Aorta (tissue), 5 donors: ENCODE measurements at places on chromosomes 7 and 10. TPM values are rescaled to one million over a fixed set of nuclear protein-coding genes. Genes with fewer than 3 reads are reported as not detected.

Gene ABCB4
- total RNA-seq: 7.4 TPM

Gene LRRC18
- not detected for total RNA-seq

Gene SOSTDC1
- total RNA-seq: not detected

Gene STOX1
- 0.39 TPM for total RNA-seq

GRCh38 chr10:92787557-92788152, 60.7 kb upstream of the EXOC6 start:
- no peak overlapping the region for H3K27ac ChIP-seq
- no peaks in the 10 kb centered on the region for H3K4me1 ChIP-seq
- DNase-seq: no peak

DNA sequence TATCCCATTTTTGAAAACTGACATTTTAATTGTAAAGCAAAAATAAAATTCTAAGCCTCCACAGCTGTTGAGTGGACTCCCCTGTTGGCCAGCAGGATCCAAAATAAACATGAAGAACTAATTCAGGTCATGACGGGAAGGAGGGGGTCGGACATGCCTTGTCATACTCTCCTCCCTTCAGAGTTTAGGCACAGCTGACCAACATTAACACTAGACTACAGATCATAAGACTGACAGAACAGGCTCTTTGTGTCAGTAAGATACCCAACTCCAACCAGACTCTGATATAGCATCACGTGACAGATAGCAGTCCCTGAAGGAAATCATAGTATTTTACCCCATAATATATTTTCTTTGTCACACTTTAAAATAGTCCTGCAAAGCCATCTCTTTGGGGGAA, 20.9 kb upstream of the ZNF12 start:
- H3K4me3 ChIP-seq: no peak overlapping the region
- H3K36me3 ChIP-seq: no peaks in the 10 kb centered on the region
- H3K27me3 ChIP-seq: no peaks in the 10 kb centered on the region
- no peak for DNase-seq
- no peaks in the 10 kb centered on the region for H3K4me1 ChIP-seq

GRCh38 chr7:112405286-112405685, 45.0 kb upstream of the IFRD1 start:
- no peak overlapping the region for H3K27ac ChIP-seq
- DNase-seq: no peak
- no peak overlapping the region for H3K4me3 ChIP-seq
- no peaks in the 10 kb centered on the region for H3K27me3 ChIP-seq

DNA sequence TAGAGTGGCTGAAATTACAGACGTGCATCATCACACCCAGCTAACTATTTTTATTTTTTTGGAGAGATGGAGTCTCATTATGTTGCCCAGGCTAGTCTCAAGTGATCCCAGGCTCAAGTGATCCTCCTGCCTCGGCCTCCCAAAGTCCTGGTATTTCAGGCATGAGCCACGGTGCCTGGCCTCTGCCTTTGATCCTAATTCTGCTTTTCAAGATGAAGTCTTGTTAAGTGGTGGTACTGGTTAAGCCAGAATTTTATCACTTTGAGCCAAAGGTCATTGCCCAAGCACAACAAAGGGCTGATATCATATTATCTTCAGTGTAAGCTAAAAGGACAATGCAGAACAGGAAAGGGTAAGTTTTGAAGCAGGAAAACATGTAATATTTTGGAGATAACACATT, 64.2 kb downstream of the MYOF start:
- peaks cover 3% of the 10 kb centered on the region for H3K4me1 ChIP-seq
- H3K4me3 ChIP-seq: no peak overlapping the region
- no peak for DNase-seq
- no peak overlapping the region for H3K27ac ChIP-seq
- no peaks in the 10 kb centered on the region for H3K36me3 ChIP-seq
- no peaks in the 10 kb centered on the region for H3K27me3 ChIP-seq

DNA sequence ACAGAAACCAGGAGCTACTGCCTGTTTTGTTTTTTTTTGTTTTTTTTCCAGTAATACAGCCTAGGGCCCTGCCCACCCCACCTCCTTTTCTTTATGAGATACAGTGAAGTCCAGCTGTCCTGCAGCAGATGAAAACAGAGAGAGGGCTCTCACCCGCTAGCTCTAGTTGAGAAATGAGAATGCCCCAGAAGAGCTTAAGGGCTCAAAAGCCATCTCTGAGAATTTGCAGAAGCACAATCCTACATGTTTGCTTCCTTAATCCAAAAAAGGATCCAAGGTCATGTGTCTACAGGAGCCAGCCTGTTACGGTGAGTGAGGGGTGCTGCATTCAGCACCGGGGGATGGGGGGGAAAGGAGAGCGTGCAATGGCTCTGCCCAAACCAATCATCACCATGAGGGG, 122.7 kb downstream of the KCNMA1 start:
- no peaks in the 10 kb centered on the region for H3K27me3 ChIP-seq
- DNase-seq: no peak
- no peak overlapping the region for H3K27ac ChIP-seq

- H3K27me3 ChIP-seq: no peaks in the 10 kb centered on the region
- H3K36me3 ChIP-seq: no peaks in the 10 kb centered on the region
- H3K4me1 ChIP-seq: peaks cover 4% of the 10 kb centered on the region
- H3K27ac ChIP-seq: no peak overlapping the region
- no peak for DNase-seq
These were observed 99.4 kb downstream of the RSU1 start for GRCh38 chr10:16717622-16718395.

GRCh38 chr10:1210667-1211066, 154.5 kb downstream of the WDR37 start:
- H3K4me3 ChIP-seq: no peak overlapping the region
- H3K27me3 ChIP-seq: no peaks in the 10 kb centered on the region
- H3K36me3 ChIP-seq: no peaks in the 10 kb centered on the region
- no peaks in the 10 kb centered on the region for H3K4me1 ChIP-seq
- DNase-seq: no peak

GRCh38 chr7:73577627-73578341, 595 bp downstream of the TBL2 start:
- no peaks in the 10 kb centered on the region for H3K27me3 ChIP-seq
- peak overlapping the region; percentile 48 for H3K27ac ChIP-seq
- no peak for DNase-seq
- H3K4me1 ChIP-seq: no peaks in the 10 kb centered on the region
- H3K4me3 ChIP-seq: peak overlapping the region; percentile 85

GRCh38 chr10:31083765-31084184, 52.1 kb upstream of the ZNF438 start:
- H3K27ac ChIP-seq: no peak overlapping the region
- H3K4me3 ChIP-seq: no peak overlapping the region
- no peaks in the 10 kb centered on the region for H3K4me1 ChIP-seq
- no peaks in the 10 kb centered on the region for H3K27me3 ChIP-seq

GRCh38 chr10:45544191-45544590, 128.4 kb downstream of the ZFAND4 start:
- H3K27me3 ChIP-seq: no peaks in the 10 kb centered on the region
- no peak overlapping the region for H3K4me3 ChIP-seq
- no peak for DNase-seq
- no peaks in the 10 kb centered on the region for H3K4me1 ChIP-seq
- H3K36me3 ChIP-seq: peaks cover under 1% of the 10 kb centered on the region

- H3K4me1 ChIP-seq: no peaks in the 10 kb centered on the region
- no peaks in the 10 kb centered on the region for H3K36me3 ChIP-seq
- DNase-seq: no peak
These were observed 17.1 kb downstream of the SLC26A3 start for GRCh38 chr7:107785926-107786325.

DNA sequence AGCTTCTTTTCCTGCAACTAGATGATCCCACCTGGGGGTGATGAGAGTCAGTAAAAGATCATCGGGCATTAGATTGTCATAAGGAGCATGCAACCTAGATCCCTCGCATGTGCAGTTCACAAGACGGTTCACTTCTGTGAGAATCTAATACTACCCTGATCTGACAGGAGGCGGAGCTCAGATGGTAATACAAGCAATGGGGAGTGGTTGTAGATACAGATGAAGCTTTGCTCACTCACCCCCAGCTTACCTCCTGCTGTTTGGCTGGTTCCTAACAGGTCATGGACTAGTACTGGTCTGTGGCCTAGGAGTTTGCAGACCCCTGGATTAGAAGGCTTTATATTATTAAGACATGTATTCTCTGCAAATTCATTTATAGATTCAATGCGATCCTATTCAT, 181.6 kb upstream of the MGMT start:
- H3K4me1 ChIP-seq: no peaks in the 10 kb centered on the region
- H3K27me3 ChIP-seq: no peaks in the 10 kb centered on the region
- no peaks in the 10 kb centered on the region for H3K36me3 ChIP-seq
- DNase-seq: no peak
- H3K27ac ChIP-seq: no peak overlapping the region
- H3K4me3 ChIP-seq: no peak overlapping the region

GRCh38 chr10:28316696-28317095, 13.8 kb upstream of the MPP7 start:
- H3K4me1 ChIP-seq: no peaks in the 10 kb centered on the region
- no peaks in the 10 kb centered on the region for H3K36me3 ChIP-seq
- H3K27me3 ChIP-seq: no peaks in the 10 kb centered on the region
- DNase-seq: no peak

DNA sequence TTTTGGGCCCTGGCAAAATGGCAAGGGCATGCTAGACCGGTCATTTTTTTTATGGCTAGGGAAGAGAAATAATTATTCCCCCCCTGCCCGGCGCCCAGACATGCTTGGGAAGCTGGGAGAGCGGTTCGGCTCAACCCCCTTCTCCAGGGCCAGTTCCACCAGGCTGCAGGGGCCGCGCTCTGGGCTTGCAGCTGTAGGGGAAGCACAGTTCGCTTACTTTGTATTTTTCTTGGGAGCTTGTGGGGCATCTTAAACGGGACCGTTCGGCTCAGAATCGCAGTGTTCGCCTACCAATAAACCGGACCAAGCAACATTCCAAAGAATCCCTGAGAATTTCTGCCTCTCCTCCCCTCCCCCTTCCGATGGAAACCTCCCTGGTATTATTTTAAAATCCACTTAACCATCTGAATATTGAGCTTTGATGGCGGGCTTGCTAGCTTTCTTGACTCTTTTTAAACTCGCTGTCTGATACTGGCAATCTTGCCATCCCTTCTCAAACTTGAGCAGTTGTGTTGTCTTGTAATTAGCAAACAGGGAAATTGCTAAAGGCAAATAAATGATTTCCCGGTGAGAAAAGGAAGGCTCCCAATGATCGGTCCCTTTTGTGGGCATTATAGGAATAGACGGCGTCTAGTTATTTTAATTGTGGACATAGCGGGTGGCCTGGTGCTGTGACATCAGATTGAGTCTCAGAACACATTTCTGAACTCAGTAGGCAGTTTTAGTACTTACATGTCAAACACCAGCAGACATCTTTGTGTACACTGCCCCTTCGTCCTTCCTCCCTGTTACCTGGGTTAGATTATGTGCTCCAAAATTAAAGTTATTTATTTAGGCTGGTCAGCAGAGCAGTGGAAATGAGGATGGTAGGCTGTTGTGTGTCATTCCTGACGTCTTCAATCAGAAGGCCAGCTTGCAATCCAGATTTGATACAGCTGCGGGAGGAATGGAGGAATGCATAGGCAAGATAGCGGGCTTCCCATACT, 3.4 kb downstream of the TCF7L2 start:
- peak; percentile 64 for DNase-seq
- H3K4me1 ChIP-seq: peaks cover 2% of the 10 kb centered on the region
- no peak overlapping the region for H3K27ac ChIP-seq
- no peaks in the 10 kb centered on the region for H3K36me3 ChIP-seq
- H3K4me3 ChIP-seq: peak overlapping the region; percentile 98

DNA sequence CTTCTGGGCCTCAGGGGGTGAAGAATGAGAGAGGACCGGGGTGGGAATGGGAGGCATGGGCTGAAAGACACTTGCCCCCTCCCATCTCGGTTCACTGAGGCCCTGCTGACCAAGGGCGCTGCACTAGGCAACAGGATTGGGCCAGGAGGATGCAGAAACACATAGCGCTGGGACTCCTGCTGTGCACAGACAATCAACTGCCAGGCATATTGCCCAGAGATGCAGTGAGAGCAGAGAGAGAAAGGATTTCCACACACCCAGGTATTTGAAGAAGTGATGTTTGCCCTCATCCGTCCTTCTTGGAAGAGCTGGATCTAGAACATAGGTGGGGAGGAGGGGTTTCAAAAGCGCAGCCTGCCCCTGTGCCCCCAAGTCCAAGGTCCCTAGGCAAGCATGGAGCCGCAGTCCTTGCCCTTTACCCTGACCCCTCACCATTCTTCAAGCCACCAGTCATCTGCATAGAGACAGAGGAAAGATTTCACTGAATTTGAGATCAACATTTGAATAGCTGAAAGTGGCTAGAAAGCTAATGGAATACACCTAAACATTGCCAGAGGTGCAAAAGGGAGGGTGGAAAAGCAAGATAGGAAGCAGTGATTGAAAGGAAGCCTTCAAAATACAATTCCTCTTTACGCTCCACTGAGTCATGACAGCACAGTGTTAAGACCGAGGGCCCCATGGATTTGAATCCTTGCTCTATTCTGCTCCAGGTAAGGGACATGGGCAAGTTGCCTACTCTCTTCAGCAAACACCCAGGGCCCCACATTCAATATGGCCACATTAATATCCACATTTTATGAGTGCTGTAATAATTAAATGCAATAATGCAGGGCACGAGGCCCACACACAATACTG, 44.2 kb upstream of the TNS3 start:
- H3K4me3 ChIP-seq: no peak overlapping the region
- DNase-seq: peak; percentile 5
- no peaks in the 10 kb centered on the region for H3K4me1 ChIP-seq
- H3K27ac ChIP-seq: no peak overlapping the region

GRCh38 chr10:2619472-2619871, 447.9 kb upstream of the PFKP start:
- H3K36me3 ChIP-seq: no peaks in the 10 kb centered on the region
- H3K4me3 ChIP-seq: no peak overlapping the region
- no peak for DNase-seq
- H3K4me1 ChIP-seq: no peaks in the 10 kb centered on the region
- H3K27me3 ChIP-seq: no peaks in the 10 kb centered on the region

DNA sequence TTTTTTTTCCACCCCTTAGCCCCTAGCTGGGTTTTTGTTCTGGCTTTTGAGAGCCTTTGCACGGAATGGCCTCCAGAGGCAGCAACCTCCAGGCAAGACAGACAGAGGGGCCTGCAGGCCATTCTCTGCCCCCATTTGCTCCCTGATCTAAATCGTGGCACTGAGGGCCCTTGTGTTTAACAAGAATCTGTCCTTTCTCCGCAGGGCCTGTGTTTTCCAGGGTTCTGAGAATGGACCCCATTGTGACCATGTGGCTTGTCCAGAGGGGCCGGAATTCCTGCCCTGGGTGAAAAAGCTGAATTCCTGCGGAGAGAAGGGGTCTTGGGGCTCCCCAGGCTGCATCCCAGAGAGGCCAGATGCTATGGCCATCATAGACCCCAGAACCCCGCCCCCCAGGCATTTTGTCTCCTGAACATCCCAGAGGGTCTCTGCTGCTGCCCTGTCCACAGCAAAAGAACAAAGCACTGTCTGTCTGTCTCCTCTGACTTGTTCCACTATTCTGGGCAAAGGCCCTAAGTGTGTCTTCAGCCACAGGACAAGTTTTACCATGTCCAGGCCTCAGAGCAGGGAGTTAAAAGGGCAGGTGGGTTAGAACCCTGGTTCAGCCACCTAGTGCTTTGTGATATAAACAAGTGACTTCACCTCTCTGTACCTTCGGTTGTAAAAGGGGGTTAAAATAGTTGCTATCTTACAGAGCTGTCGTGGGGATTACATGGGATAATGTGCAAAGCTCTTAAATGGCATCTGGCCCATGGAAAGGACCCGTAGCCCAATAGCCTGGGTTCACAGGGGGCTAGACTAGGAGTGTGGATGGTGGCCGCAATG, 155.6 kb downstream of the SH3PXD2A start:
- H3K36me3 ChIP-seq: no peaks in the 10 kb centered on the region
- H3K4me1 ChIP-seq: no peaks in the 10 kb centered on the region
- H3K27ac ChIP-seq: no peak overlapping the region
- no peak for DNase-seq
- no peak overlapping the region for H3K4me3 ChIP-seq
